ENCODE measurements at places on chromosomes 13 and 19.

GRCh38 chr13:111620166-111620565 is 299.7 kb downstream of the TEX29 start:
- DNase-seq: no peak

DNA sequence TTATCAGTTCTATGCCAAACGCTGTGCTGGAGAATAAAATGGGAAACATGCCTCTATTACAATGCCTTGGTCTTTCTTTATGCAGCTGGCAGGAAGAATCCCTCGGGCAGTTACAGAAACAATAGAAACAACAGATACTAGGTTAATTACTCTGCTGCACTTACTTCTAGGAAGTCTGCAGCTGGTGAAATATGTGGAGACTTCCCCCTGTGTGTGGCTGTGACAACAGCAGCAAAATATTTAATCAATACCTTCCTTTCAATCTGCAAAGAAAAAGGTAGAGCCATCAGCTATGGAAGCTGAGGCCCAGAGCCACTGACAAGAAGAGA is 9.9 kb downstream of the STOML3 start:
- no peak for DNase-seq

- DNase-seq: no peak
These were observed 925.3 kb downstream of the SLITRK6 start for GRCh38 chr13:84873951-84874350.

- DNase-seq: peak; percentile 85
These were observed at the start of gene ZNF471 for GRCh38 chr19:56507446-56508289. TSS of gene ZNF471 (plus strand) at chr19:56507855. CDS start at chr19:56511572, 3,717 bp downstream.

- no peak for DNase-seq
These were observed 174.3 kb downstream of the PTPRS start for GRCh38 chr19:5166262-5166661.

DNA sequence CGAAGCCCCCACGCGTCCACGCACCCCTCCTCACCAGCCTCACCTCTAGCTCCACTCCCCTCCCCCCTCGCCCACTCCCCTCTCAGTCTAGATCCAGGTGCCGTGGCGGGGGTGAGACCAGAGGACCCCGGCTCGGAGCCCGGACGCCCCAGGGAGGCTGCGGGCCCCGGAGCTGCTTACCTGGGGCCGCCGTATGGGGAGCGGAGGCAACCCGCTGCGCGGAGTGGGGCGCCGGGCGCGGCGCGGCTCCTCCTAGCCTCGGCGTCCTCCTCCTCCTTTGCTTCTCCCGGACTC is 353 bp downstream of the ENOX1 start:
- DNase-seq: no peak

DNA sequence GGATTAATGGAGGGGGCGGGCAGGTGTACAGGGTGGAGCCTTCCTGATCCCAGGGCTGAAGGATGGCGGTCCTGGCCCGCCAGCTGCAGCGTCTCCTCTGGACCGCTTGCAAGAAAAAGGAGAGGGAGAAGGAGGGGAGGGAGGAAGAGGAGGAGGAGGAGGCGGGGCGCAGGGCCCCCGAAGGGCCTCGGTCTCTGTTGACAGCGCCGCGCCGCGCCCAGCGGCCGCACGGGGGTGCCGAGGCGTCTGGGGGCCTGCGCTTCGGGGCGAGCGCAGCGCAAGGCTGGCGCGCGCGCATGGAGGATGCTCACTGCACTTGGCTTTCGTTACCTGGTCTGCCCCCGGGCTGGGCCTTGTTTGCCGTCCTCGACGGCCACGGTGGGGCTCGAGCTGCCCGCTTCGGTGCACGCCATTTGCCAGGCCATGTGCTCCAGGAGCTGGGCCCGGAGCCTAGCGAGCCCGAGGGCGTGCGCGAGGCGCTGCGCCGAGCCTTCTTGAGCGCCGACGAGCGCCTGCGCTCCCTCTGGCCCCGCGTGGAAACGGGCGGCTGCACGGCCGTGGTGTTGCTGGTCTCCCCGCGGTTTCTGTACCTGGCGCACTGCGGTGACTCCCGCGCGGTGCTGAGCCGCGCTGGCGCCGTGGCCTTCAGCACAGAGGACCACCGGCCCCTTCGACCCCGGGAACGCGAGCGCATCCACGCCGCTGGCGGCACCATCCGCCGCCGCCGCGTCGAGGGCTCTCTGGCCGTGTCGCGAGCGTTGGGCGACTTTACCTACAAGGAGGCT is at the start of gene PPM1N:
TSS of gene PPM1N (plus strand) at position 33 of the 785 bp plus-strand sequence. CDS start at position 63, 30 bp downstream.
- no peak for DNase-seq

DNA sequence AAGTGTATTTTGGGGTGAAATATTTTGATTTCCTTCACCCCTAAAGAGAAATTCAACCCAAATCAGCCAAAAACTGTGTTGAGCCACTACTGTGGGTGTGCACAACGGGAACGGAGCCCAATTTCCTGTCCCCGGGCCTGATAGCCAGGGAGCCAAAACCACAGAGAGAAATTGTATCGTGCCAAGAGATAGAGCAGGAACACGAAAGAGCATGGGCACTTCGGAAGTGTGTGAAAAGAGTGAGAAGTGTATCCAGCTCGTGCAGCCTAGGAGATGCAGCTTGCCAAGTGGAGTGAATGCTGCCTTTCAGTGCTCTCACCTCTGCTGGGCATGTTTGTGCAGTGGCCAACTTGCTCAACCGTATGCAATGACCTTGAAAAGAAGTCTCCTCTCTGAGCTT is 19.4 kb upstream of the PLEKHF1 start:
- DNase-seq: no peak

DNA sequence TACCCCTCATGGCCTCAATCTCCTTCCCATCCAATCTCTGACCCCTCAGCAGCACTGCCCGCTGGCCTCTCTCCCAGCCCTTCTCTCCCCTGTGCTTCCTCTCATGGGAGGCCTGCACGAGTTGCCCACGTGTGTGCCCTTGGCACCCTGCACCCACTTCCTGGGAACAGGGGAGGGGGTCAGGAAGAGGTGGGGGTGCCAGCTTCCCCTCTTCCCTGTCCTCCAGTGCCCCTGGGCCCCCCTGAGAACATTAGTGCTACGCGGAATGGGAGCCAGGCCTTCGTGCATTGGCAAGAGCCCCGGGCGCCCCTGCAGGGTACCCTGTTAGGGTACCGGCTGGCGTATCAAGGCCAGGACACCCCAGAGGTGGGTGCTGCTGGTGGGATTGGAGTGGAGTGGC is 19.2 kb downstream of the AXL start:
- DNase-seq: no peak
